Osteoblast (primary cell): ENCODE measurements at places on chromosomes 4 and X. TPM values are rescaled to one million over a fixed set of nuclear protein-coding genes. Genes with fewer than 3 reads are reported as not detected.
A peak's percentile ranks its signal among the peaks of the same experiment; 100 is the strongest.

GRCh38 chrX:130028196-130028595 lies 45.8 kb downstream of the BCORL1 start:
- DNase-seq = peak; percentile 75

The CXCR3 gene
- total RNA-seq = not detected in 2 replicates

The AMOT gene
- 3.2 and 5.1 TPM in 2 replicates for total RNA-seq

The SLC9A7 gene
- total RNA-seq = 42.0 and 43.6 TPM in 2 replicates

The UGT2B11 gene
- not detected in 2 replicates for total RNA-seq

- no peak for DNase-seq
Observed at GRCh38 chr4:7068279-7068842, 497 bp upstream of the GRPEL1 start.

DNA sequence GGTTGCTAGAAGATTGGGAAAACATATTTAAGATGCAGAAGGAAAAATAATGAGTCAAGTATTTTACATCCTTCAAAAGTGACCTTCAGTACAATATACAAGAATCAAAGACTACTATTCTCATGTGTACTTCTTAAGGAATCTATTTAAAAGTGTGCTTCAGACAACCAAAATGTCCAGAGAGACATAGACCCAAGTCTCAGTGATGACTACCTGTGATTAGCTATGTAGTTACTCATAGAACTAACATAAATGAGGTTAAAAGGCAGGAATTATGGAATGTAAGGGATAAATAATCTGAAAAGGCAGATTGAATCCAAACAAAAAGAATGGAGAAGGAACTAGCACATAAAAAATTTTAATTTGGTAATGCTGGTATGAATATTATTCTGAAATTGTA lies 634.7 kb upstream of the FAM241A start:
- DNase-seq = no peak

The DHRSX gene
- total RNA-seq = 37.6 and 38.3 TPM in 2 replicates

DNA sequence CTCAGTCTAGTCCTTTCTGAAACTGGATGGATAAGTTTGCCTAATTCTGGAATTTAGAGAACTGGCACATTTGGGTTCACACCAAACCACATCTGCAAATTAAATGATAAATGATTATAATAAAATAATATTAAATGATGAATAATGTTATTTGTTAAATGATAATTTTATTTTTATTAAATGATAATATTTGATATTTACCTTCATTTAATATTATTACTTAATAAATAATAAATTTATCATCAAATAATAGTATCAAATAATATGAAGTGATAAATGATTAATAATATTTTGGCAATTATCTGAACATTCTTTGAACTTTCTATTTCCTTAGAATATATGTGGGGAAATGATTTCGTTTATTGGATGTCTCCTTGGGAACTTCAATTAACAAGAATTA lies 1604.2 kb downstream of the STIM2 start:
- no peak for DNase-seq

The AADAT gene
- total RNA-seq = 4.0 and 6.5 TPM in 2 replicates

The SMIM20 gene
- total RNA-seq = 34.7 and 41.3 TPM in 2 replicates

The MAB21L2 gene
- total RNA-seq = 33.3 and 40.5 TPM in 2 replicates

- no peak for DNase-seq
Observed at GRCh38 chrX:71182871-71183270, 38.2 kb downstream of the NLGN3 start.

The ADH7 gene
- not detected in 2 replicates for total RNA-seq

The CHRNA9 gene
- total RNA-seq = 0.36 and 0.59 TPM in 2 replicates

- DNase-seq = no peak
Observed at GRCh38 chrX:44060221-44060620, 87.0 kb upstream of the NDP start.

DNA sequence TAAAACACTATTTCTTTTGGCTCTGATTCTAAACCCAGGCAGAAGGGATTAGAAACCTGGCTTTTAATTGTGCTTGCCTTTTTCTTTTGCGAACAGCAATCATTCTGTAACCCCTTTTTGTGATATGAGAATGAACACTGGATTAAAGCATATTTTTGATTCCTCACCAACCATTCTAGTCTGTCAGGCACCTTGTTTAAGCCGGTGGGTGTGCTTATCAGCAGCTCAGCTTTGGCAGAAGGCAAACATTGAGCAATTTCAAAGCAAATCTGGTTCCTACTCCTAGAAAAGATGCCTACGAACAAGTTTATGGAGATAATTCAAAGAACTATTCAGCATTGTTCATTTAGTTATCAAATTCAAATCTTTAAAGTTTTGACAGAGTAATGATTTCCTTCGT lies 265.1 kb upstream of the FAM241A start:
- no peak for DNase-seq

DNA sequence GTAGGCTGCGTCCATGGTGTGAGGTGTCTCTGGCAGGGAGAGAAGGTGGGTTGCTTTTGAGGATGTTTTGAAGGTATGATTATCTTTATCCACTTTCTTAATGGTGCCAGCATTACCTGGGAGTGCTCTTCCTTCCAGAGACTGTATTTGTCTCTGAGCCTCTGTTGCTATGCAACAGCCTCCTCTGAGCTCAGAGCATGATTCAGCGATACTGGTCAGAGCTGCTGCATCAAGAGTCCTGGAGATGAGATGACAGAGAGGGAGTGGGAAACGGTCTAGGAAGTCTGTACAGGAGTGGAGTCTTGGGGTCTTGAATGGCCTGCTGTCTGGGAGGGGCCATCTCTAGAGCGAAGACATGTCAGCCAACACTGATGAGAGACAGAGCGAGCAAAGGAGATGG lies 104.4 kb upstream of the RAB40AL start:
- peak; percentile 62 for DNase-seq

DNA sequence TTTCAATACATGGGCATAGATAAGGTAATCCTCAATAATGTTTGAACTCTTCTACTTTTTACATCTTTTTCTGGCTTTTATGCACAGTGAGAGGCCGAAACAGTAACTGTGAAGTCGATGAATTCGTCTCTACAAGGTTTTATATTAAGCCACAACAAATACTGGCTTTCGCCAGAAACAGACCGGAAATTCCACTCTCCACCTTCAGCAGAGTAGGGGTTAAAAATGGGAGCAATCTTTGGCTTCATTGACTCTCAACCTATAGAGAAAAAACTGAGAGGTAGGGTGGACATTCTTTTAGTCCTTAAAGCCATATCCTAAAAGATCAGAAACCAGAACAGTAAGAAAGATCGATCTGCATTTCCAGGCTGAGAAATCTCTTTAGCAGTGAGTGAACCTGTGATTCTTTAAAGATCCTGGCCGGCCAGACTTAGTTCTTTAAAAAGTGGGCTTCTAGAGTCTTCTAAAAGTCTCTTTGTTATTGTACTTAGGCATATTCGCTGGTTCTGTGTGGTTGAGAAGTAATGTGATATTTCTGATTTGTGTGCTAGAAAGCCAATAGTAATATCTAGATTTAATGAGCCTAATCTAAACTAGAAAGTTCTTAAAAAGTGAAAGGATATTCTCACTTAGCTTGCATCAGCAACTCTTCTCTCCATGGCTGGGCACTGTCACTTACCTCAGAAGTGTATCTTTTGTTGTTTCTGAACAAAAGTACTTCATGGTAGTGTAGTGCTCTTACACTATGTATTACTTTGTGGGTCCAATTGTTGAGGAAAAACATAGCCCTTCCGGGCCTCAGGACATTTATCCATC lies 2.0 kb downstream of the HSPA4L start:
- peak; percentile 32 for DNase-seq

DNA sequence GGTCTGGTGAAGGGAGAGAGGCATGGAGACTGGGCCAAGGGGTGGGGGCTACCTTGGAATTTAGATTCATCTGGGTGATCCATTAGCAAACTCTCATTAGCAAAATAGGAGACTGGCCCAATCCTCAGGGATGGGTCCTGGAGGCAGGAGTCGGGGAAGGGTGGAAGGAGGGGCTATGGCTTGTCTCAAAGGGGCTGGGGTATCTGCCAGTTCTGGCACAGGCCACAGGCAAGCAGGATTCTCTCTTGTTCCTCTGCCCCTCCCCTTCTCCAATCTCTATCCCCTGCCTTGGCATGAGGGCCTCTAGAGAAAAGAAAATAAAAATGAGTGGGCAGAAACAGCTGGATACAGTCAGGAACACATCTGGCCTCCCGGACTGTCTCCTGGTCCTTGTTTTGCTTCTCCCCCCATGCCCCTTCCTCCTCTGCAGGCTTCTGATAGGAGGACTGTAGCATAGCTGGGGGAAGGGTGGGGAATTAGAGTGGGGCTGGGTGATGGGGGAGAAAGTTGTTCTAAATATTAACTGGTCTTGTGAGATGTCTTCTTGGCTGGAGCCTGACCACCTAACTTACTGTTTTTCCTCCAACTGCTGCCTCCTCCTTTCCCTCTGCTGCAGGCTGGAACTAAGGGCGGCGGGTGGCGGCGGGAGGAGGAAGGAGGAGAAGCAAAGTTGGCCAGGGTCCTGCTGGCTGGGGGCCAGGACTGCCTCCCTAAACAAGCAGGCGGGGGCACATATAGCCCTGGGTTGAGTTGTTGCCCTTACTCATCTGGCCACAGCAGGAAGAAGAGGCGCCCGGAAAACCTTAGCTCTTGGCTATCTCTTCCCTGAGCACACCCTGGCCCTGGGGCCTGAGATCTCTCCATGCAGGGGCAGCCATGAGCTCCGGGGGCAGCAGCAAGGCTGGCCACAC lies 53.3 kb upstream of the LAS1L start:
- peak; percentile 70 for DNase-seq

GRCh38 chrX:10474510-10474909 lies 145.9 kb downstream of the MID1 start:
- no peak for DNase-seq

- DNase-seq = no peak
Observed at GRCh38 chrX:19805046-19805690, 82.2 kb downstream of the SH3KBP1 start.

The KCTD8 gene
- not detected in 2 replicates for total RNA-seq

GRCh38 chr4:98446499-98447375 lies 185.6 kb downstream of the RAP1GDS1 start:
- DNase-seq = no peak

DNA sequence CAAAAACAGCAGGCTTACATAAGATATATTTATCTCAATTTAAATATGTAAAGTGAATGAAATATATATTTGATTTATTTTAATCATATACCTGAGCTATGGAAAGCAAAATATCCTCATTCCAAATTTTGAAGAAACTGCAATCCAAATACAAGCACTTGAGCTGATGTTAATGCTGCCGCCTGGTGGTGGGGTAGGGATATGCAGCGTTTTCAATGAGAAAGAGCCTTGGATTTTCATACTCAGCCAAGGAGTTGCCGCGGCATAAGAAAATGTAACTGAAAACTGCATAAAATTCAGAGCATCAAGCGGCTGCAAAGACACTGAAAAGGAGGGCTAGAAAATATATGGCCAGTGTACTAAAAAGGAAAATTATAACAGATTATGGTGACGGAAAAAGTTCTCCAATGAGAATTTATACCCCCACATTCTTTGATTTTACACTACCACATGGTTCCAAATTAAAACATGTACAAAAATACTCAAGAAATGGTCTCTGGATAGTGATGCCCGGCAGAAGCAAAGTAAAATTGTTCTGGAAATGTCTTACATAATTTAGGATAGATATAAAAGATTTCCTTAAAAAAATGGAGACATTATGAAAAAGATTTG lies 660.3 kb upstream of the PITX2 start:
- peak; percentile 15 for DNase-seq

- DNase-seq = no peak
Observed at GRCh38 chr4:42910459-42910858, 17.9 kb downstream of the GRXCR1 start.

GRCh38 chr4:132557660-132558059 lies 591.4 kb upstream of the PCDH10 start:
- DNase-seq = no peak

GRCh38 chrX:11329021-11329420 lies 35.8 kb downstream of the AMELX start:
- DNase-seq = peak; percentile 10

- no peak for DNase-seq
Observed at GRCh38 chrX:81662381-81662780, 460.5 kb downstream of the SH3BGRL start.

GRCh38 chrX:56812515-56813105 lies 83.6 kb downstream of the NBDY start:
- DNase-seq = no peak

The ITIH6 gene
- not detected in 2 replicates for total RNA-seq

DNA sequence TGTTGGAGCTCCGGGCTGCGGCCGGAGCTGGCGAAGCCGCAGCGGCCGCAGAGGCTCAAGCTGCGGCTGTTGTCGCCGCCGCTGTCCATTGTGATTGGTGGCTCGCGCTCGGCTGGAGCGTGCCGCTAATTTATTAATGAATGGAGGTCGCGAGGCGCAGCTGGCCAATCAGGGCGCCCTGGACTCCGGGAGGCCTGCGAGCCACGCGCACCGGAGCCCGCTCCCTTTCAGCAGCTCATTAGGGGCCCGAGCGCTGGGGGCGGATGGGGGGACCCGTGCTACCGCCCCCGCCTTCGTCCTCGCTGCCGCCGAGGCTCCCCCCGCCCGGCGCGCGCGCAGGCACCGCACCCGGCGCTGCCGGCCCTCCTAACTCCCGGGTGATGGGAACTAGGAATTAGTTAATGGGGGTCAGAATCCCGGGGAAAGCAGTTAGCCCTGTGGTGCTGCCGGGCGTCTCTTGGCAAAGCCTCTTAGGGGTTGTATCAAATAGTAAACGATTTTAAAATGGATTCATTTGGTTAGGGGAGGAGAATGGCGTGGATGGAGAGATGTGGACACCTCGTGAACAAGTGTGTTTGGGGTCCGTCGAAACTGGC lies 589 bp upstream of the NEUROG2 start:
- DNase-seq = peak; percentile 86

- no peak for DNase-seq
Observed at GRCh38 chr4:20625426-20625825, 74.8 kb upstream of the PACRGL start.

The FAM9A gene
- total RNA-seq = not detected in 2 replicates

DNA sequence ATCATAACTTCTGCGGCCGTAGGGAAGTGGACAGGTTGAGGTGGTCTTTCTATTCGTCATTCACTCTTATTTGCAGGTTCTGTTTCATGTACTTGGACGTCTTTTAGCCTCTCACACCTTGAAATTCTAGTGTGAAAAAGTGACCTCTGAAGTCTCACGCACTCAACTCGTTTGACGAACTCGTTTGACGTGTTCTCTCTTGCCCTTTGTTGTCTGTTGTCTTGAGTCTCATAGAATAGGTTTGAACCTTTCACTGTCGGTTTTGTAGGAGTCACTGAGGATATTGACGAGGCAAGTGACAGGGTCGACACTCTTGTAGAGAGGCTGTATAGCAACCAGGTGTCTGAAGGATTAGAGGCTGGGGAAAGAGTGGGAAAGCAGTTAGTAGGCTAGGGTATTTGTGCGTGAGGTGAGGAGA lies 1.1 kb upstream of the PGRMC2 start:
- no peak for DNase-seq
